Ovary (tissue), 10 donors: ENCODE measurements at places on chromosomes 12 and 14. TPM values are rescaled to one million over a fixed set of nuclear protein-coding genes. Genes with fewer than 3 reads are reported as not detected.

DNA sequence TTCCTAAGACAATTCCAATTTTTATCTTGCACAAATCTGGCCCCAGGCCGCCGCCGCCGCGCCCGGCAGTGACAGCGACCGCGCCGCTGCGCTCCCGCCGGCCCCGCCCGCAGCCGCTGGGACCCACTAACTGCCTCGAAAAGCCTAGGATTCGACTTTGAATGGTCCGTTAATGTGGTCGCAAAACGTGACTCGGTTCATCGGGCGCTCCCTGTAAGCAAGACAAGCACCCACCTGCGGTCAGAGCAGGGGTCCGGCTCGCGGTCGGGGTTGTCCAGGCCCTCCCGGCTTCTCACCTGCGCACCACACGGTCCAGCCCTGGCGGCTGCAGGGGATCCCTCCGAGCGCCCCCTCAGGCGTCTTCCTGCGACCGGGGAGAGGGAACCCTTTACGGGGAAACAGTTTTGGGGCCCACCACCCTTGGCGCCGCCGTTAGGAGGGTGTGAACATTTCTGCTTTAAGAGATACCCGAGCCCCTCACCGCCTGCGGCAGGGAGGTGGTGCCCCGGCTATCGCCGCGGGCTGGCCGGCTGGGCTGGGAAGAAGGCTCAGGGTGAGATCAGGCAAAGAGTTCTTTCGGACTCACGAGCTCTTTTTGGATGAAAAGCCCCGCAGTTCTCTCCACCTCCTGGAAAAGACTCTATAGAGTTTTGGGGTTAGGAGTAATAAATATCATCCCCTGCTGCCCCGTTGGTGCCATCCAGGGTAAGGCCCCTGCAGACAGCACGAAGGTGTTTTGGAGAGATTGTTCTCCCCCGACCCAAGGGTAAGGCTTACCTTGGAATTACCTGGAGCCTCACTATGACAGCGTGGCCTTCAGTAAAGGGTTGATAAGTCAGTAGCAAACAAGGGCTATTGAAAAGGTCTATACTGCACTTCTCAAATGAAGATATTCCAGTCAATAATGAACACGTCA is 13.6 kb upstream of the FOXJ2 start:
- H3K27me3 ChIP-seq: no peaks in the 10 kb centered on the region
- no peaks in the 10 kb centered on the region for H3K36me3 ChIP-seq
- no peak overlapping the region for H3K4me3 ChIP-seq
- peaks cover 2% of the 10 kb centered on the region for H3K4me1 ChIP-seq
- no peak for DNase-seq

DNA sequence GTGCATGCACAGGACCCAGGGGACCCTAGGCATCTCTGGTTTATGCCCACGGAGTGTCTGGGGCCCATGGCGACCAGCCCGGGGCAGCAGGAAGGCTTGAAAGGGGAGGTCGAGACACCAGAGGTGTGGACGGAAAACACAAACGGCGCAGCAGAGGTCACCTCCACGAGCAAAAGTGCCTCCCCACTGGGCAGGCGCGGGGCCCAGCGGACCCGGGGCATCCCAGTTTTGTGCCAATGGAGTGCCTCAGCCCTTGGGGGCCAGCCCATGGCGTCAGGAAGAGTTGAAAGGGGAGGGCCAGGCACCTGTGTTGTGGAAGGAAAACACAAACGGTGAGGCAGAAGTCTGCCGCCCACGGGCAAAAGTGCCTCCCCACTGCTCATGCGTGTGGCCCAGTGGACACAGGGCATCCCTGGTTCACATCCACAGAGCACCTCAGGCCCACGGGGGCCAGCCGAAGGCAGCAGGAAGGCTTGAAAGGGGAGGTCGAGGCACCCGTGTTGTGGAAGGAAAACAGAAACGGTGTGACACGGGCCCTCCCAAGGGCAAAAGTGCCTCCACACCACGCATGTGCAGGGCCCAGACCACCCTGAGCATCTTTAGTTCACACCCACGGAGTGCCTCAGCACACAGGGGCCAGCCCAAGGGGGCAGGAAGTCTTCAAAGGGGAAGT is 378.8 kb downstream of the ALG10 start:
- no peaks in the 10 kb centered on the region for H3K36me3 ChIP-seq
- no peaks in the 10 kb centered on the region for H3K4me1 ChIP-seq
- no peak overlapping the region for H3K4me3 ChIP-seq

DNA sequence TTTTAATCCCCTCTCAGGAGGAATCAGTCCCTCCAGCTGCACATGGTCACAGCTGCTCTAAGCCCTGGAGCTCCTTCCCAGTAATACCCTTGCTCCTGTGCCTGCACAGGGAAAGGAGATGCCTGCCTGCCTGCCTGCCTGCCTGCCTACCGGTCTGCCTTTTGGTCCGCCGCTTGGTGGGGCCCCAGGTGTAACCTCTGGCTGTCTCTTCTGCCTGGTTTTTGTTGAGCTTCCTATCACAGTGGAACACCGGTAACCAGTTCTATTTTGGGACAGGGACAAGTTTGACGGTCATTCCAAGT is 99.8 kb downstream of the DAD1 start:
- no peak overlapping the region for H3K27ac ChIP-seq
- no peak overlapping the region for H3K4me3 ChIP-seq
- no peaks in the 10 kb centered on the region for H3K4me1 ChIP-seq
- no peak for DNase-seq
- H3K27me3 ChIP-seq: no peaks in the 10 kb centered on the region

- H3K4me3 ChIP-seq: no peak overlapping the region
- H3K27ac ChIP-seq: no peak overlapping the region
- H3K27me3 ChIP-seq: no peaks in the 10 kb centered on the region
- H3K4me1 ChIP-seq: no peaks in the 10 kb centered on the region
- DNase-seq: no peak
These were observed 15.8 kb downstream of the FGFR1OP2 start for GRCh38 chr12:26954027-26954426.

GRCh38 chr14:58055497-58056010 is 96.5 kb downstream of the ARMH4 start:
- no peak overlapping the region for H3K27ac ChIP-seq
- no peak for DNase-seq
- H3K4me3 ChIP-seq: no peak overlapping the region
- peaks cover 3% of the 10 kb centered on the region for H3K4me1 ChIP-seq
- no peaks in the 10 kb centered on the region for H3K36me3 ChIP-seq

- no peak for DNase-seq
- H3K4me1 ChIP-seq: peaks cover 5% of the 10 kb centered on the region
- no peak overlapping the region for H3K27ac ChIP-seq
- H3K27me3 ChIP-seq: no peaks in the 10 kb centered on the region
- no peak overlapping the region for H3K4me3 ChIP-seq
- no peaks in the 10 kb centered on the region for H3K36me3 ChIP-seq
These were observed 1.3 kb upstream of the CACNA2D4 start for GRCh38 chr12:1919763-1920162.

GRCh38 chr14:31124197-31124596 is 83.4 kb downstream of the HECTD1 start:
- DNase-seq: no peak
- no peaks in the 10 kb centered on the region for H3K4me1 ChIP-seq
- H3K27me3 ChIP-seq: no peaks in the 10 kb centered on the region
- H3K27ac ChIP-seq: no peak overlapping the region
- no peak overlapping the region for H3K4me3 ChIP-seq

- no peak for DNase-seq
- no peaks in the 10 kb centered on the region for H3K36me3 ChIP-seq
- H3K4me3 ChIP-seq: no peak overlapping the region
- no peak overlapping the region for H3K27ac ChIP-seq
- H3K4me1 ChIP-seq: no peaks in the 10 kb centered on the region
These were observed 127.9 kb upstream of the TMEM132D start for GRCh38 chr12:130031571-130032189.

Gene PTPN21
- 36.0 TPM for total RNA-seq

Gene LTBR
- 75.3 TPM for total RNA-seq

Gene TOMM20L
- total RNA-seq: not detected

Gene WDR89
- total RNA-seq: 13.4 TPM

Gene KERA
- 0.10 TPM for total RNA-seq
